Choroid plexus epithelial cell (primary cell): ENCODE measurements at places on chromosomes 7 and 10.

DNA sequence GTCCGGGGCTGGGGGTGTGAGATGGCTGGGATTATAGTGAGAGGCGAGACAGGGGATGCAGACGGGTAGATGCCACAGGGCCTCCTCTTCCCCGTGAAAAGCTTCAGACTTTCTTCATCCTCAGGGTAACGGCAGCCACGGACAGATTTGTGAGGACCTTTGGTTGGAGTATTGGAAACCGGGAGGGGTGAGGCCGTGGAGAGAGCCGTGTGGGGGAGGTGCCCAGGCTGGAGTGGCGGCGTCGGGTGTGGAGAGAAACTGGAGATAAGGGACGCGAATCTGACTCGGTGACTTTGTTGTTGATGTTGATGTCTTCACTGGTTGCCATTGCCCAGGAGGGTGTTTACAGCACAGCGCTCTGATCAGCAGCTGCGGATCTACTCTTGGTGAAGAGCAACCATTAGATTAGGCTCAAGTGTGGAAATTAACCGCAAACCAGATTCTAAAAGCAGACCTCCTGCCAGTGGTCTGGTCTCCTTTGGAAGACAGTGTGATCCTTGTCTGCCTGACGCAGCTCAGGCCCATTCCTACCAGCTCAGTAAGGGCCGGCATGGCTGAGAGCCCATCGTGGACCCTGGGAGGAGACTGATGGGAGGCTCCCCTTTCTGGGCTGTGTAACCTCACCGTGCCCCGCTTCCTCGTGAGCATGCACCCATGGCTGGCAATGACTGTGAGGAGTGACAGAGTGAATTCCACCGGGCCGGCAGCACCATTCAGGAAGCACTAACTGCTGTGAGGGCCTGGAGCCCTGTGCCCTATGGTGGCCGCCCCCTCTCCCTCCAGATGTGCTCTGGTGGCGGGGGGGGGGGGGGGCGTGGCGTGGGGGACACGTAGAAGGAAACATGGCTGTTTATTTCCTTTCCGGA, 90.3 kb downstream of the INPP5A start:
- DNase-seq, result peak; percentile 58

GRCh38 chr7:68031180-68031943, 1034.7 kb downstream of the TYW1 start:
- DNase-seq, result no peak

- DNase-seq, result no peak
These were observed 661.8 kb upstream of the MBL2 start for GRCh38 chr10:53434413-53434812.

GRCh38 chr7:17710312-17710711, 230.0 kb downstream of the SNX13 start:
- no peak for DNase-seq

DNA sequence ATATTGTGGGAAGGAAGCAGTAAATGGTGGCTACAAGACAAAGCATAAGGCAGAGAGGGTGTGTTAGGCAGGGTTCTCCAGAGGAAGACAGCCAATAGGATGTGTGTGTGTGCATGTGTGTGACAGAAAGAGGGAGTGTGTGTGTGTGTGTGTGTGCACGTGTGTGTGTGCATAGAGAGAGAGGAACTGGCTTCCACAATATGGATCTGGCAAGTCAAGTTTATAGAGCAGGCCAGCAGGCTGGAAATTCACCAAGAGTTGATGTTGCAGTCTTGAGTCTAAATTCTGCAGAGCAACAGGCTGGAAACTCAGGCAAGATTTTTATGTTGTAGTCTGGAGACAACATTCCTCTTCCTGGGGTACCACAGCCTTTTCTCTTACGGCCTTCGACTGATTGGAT, 374.0 kb downstream of the TNS3 start:
- DNase-seq, result no peak

DNA sequence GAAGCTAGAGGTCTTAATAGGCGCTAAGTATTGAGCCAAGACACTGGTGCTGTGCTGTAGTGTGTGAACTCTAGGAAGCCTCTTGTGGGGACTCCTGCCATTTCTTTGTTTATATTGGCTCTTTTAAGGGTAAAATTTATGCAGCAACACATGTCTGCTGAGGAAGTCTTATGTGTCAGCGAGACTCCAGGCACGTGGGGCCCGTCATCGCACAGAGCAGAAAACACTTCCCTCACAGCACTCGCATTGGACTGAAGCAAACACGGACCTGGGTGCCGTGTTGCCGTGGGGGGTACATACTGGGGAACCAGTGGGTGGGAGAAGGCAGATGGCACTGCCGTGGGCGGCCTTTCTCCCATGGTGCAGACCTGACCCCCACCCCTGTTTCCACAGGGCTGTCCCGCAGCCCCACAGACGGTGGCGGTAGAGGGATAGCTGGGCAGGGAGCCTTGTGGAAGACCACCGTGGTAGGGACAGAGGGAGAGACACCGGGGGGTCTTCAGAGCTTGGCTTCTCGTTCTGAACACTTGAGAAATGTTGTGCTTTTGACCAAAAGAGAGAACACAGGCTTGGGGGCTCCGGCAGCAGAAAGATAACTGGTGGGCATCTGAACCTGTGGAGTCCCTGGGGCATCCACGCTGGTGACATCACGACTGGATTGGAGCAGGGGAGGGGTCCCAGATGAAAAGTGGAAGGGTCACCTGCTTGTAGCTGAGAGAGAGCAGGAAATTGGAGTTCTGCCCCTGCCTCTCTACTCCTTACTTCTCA, 284.7 kb upstream of the SHH start:
- DNase-seq, result no peak

DNA sequence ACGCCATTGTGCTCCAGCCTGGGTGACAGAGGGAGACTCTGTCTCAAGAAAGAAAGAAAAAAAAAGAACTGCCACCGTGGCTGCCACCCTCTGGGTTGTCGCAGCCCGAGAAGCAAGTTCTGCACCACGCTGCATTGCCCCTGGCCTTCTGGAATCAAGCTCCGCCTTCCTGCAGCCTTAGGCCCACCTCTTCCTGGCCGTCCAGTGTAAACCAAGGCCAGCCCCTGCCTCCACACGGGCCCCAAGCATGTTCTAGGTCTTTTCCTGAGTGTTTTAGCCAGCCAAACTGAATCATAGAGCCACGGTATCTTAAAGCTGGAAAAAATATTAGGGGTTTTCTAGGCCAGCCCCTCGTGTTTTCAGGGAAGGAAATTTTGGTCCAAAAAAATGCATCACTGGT, 188.9 kb downstream of the CCDC3 start:
- DNase-seq, result no peak

DNA sequence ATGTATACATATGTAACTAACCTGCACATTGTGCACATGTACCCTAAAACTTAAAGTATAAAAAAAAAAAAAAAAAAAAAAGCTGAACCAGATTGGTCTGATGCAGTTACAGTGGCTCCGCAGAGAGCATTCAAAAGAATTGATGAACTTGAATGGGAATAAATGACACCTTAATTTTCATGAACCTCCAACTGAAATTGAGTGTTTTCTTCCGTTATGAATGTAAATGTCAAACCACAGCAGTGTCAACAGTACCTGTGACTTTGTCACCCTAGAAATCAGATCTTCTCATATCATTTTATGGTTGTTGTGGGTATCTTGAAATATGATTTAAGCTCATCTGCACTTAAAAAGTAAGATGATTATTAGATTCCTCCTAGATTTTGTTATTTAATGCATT, 32.7 kb upstream of the SRGN start:
- no peak for DNase-seq

GRCh38 chr7:36545291-36545690, 155.6 kb downstream of the ANLN start:
- DNase-seq, result no peak

- peak; percentile 79 for DNase-seq
These were observed 201.3 kb downstream of the JCAD start for GRCh38 chr10:29857843-29858701.

DNA sequence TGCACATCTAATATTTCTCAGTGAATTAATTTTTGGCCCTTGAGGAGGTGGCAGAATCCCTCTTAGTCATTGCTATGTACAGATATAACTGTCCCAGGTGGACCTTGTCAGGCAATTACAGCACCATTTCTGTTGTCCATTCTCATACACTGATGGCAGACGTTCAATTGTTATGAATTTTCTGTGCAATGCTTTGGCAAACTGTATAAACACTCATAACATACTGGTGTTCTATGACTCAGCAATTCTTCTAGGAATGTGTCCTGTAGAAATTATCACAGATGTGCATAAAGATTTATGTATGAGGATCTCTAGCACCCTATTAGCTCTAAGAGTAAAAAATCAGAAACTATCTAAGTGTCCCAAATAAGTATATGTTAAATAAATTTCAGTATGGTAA, 80.8 kb downstream of the DNAJB9 start:
- peak; percentile 81 for DNase-seq

- DNase-seq, result peak; percentile 51
These were observed 106.6 kb downstream of the ACTR3B start for GRCh38 chr7:152866125-152866524.

DNA sequence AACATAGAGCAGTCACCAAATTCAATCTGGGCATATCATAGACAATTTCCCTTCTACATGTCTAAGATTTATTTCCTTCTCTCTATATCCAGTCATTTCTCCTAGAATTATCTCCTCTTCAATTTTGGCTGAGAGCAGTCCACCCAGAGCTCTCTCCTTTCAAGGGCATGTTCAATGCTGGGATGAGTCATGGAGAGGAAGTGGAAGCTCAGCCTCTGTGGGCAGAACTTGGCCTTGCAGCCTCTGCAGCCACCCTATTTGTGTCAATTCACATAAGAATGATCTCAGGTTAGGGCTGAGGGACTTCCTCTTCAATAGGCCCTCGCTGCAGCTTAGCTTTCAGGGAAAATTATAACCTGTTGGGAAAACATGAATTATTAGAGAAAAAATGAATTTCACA, 560.8 kb downstream of the POM121L12 start:
- no peak for DNase-seq

DNA sequence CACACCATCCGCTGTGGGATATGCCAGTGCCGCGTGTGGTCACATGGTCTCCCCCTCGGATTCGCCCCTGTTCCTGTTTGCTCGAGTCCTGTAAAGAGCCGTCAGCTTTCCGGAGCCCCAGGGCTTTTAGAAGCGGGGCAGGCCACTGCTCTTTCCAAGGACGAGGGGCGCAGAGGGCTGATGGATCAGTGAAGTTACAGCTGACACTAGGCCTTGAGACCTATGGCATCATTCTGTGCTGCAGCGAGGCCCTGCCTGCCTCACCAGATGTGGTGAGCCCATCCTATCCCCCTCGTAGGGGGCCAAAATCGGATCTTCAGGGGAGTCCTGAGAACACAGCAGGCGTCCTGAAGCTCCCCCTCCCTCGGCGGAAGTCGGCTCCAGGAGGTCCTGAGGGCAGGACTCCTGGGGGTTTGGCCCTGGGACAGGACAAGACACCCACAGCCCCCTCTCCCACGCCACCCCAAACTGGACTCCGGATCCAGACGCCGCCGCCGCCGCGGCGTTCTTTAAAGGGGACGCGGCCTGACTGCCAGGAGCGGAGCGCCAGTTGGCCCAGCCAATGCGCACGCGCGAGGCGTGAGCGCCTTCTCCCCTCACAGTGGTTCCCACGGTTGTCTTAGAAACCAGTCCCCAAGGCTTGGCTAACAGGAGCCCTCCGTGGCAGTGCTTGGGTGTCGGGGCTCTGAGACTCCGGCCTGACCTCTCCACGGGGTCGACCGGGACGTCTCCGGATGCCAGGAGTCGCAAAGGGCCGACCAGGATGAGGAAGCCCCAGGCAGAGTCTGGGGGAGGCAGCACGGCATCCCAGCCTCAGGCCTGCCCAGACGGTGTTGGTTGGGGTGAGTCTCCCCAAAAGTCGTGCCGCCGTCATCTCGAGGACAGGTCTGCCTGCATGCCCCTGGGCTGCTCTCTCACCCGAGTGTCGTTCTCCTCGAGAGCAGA, 371.7 kb downstream of the ZNF716 start:
- DNase-seq, result no peak

DNA sequence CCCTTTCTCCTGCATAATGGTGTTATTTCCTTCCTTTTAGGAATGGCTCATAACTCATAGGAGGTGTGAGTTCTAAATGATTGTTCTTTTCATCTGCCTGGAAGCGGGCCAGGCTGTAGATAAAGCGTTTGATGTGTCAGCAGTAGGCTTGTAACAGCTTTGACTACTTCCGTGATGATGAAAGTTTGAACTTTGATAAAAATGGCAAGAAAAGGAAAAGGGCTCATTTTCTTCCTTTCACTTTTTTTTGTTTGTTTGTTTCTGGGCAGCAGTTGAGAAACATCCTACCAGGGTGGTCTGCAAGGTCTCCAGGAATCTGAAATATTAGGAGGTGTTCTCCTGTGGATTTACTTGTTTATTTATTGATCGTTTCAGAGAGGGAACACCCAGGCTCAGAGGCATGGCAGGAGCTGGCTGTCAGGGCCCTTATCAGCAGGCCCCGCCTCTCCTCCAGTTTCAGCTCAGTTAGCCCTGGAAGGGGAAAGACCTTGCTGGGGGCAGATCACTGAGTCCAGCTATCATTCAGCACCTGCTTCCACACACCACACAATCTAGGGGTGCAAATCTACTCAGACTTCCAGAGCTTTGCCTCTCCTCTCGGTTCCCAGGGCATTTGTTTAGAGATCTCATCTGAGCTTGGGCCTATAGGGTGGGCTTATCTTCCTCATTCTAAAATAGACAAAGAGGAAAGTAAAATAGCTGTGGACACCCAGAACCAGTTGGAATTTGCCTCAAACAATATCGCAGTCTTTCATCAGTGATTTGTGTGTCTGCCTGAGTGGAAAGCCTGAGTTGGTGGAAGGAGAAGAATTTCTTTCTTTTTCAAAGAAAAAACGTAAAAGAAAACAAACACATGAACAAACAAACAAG, 130.9 kb downstream of the BMPER start:
- DNase-seq, result peak; percentile 69

GRCh38 chr7:88291398-88292173, 15.1 kb downstream of the STEAP4 start:
- DNase-seq, result peak; percentile 47

DNA sequence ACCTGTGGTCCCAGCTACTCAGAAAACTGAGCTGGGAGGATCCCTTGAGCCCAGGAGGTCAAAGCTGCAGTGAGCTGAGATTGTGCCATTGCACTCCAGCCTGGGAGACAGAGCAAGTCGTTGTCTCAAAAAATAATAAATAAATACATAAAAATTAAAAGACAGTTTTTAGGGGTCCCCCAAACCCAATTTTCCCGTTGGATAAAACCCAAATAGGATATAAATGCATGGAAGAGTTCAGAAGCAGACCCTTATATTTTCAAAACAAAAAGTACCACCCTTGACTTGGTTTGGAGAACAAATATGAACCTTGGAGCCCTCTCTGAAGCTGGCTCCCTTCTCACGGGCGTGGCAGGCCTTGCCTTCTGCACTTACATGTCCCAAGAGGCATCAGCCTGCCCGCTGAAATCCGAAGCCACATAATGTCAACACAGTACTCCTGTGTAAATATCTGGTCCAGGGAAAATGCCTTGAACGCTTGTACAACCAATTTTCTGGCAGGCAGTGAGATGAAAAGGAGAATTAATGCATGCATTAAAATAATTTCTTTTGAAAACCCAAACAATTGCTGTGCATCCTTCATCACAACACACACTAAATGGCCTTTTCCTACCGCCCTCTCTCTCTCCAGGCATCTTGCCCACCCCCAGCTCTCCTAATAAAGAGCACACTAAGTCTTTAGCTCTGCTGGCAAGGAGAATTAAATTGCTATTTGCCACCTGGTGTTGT, 46.4 kb upstream of the PARD3 start:
- DNase-seq, result no peak
